ENCODE measurements at places on chromosomes 4 and X.

- DNase-seq: no peak
Measured at GRCh38 chr4:124703154-124703553, 9.4 kb downstream of the ANKRD50 start.

DNA sequence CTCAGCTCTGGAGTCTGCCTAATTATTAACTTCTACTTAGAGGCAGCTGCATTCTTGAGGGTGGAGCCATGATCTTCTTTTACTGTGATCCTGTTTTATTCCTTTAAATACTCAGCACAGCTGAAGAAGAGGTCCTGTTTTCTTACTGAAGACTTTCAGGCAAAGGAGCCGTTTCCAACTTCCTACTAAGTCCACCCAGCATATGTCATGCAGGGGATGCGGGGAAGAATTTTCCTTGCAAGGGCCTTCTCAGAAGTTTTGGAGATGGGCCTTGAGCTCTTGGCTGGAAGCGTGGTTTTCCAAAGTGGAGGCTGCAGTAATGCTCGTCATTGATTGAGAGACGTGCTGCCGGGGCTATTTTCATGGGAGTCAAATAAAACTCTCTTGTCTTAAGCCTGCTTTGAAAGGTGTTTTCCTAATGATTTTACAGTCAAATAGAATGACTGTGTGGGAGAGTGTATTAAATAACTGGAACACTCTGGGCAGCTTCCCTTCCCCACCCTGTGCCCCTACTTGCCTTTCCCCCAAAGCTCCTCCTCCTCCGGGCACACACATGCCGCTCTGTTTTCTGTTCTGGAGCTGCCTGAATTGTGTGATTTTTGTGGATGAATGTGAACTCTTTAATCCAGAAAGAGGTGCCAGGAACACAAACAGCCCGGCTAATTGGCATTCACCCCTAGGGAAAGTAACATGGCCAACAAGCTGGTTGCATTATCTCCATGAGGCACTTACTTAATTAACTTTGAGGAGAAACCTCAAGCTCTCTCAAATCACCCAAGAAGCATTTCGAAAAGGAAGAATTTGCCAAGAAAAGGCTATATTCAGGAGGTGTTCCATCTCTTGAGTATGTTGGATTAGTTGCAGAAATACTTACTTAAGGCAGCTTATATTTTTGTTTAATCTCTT is 28.1 kb downstream of the FGF2 start:
- DNase-seq: no peak

GRCh38 chrX:42437211-42437610 is 340.8 kb downstream of the PPP1R2C start:
- no peak for DNase-seq

DNA sequence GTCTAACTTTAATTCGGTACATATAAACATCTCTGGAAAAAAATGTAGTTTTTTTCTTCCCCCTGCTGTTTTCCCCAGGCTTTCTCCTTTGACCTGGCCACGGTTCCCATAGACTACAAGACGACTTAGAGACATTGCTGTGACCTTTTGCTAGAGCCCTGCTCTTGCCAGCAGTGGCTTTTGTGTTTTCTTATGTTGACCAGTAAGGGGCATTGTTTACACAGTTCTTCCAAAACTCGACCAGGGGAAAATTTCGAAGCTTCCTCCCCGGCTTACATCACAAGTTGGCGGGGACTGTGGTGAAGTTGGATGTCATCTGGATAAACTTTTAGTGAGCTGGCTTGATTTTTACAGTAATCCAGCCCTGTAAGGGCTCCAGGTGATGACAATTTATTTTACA is 9.3 kb downstream of the CCDC160 start:
- no peak for DNase-seq

GRCh38 chr4:73998040-73999011 is at the start of gene CXCL5:
Gene CXCL5 (minus strand): TSS chr4:73998677. CDS start chr4:73998581, 96 bp downstream.
- no peak for DNase-seq

DNA sequence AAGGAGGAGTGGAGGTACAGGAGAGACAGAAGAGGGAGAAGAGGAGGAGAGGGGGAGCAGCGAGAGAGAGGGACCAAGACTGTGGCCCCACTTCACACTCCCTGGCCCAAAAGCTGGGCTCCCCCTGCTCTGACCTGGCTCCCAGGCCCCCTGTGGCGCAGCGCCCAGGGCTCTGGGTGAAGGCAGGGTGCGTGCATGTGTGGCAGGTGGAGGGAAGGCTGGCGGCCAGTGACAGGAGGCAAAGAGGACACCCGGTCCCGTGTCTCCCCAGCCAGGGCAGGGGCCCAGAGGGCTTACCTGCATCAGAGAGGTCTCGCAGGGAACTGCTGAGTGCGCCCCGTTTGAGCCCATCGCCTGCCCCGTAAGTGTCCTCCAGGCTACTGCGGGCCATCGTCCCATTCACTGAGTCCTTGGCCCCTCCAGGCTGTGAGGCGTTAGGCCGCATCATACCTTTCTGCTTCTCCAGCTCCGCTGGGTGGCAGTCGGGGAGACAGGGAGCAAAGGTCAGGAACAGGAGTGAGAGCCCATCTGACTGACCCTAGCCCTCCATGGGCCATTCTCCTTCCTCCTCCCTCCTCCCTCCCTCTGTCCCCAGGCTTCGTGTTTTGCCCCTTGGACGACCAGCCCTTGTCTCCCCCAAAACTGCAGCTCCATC is 11.1 kb upstream of the KDM5C start:
- no peak for DNase-seq

- DNase-seq: no peak
Measured at GRCh38 chr4:147104768-147105167, 159.1 kb upstream of the TTC29 start.

GRCh38 chr4:83356899-83357661 is 22.4 kb upstream of the HPSE start:
- DNase-seq: no peak

- DNase-seq: no peak
Measured at GRCh38 chr4:72375073-72375736, 193.8 kb downstream of the ADAMTS3 start.

DNA sequence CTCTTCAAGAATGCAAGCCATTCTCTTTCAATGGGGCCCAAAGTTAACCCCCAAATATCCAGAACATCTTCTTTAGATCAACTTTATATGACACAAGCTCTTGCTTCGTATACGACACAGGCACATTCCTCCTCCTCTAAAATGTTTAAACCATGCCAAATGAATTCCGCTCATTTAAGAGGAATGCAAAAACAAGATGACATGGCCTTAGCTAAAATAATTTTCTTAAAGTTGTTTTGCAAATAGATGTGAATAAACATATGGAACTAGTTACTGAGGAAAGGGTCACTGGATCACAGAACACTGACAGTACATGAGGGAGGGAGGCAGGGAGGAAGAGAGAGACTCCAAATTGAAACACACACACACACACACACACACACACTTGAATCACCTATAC is 97.4 kb downstream of the RASL11B start:
- no peak for DNase-seq

GRCh38 chrX:15271757-15272156 is 1.9 kb upstream of the ASB9 start:
- DNase-seq: no peak

DNA sequence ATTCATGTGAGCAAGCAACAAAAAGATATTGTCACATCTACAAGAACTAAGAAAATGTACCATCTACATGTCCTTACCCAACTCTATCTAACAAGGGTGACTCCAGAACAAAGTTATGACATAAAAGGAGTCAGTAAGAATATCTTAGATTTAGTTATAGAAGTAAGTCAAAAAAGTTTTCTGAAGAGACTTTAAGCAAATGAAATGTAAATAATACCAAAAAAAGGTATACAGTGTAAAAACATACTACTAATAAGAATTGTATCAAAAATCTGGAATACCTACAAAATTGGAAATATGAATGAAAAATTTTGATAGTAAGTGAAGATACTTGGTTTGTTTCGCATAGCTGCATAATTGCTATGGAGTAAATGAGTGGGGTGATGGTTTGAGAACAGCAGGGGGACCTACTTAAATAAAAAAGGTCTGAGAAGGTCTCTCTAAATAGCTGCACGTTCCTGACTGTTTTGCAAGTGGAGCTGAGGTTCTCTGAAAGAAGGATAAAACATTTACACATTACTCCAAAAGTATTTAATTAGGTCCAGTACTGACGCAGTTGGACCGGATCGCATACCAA is 51.0 kb upstream of the ENPP6 start:
- DNase-seq: no peak

- no peak for DNase-seq
Measured at GRCh38 chr4:139857021-139857420, 191.4 kb downstream of the MGST2 start.

GRCh38 chr4:41713768-41714167 is 34.8 kb downstream of the PHOX2B start:
- DNase-seq: no peak

DNA sequence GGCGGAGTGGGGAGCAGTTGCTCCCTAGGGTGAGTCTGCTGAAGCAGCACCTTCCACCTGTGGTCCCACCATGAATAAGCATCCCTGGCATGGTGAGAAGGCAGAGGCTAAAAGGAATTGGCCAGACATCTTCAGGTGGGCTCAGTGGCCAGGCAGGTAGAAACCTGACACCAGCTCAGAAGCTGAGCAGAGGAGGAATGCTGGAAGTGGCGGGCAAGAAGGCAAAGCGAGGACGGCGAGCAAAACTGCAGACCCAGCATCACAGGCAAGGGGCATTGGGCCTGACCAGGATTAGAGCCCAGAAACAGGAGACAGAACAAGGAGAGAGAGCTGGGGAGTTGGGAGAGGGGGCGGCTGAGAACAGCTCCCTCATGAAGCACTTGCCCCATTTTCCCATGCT is 25.3 kb downstream of the TSC22D3 start:
- no peak for DNase-seq

DNA sequence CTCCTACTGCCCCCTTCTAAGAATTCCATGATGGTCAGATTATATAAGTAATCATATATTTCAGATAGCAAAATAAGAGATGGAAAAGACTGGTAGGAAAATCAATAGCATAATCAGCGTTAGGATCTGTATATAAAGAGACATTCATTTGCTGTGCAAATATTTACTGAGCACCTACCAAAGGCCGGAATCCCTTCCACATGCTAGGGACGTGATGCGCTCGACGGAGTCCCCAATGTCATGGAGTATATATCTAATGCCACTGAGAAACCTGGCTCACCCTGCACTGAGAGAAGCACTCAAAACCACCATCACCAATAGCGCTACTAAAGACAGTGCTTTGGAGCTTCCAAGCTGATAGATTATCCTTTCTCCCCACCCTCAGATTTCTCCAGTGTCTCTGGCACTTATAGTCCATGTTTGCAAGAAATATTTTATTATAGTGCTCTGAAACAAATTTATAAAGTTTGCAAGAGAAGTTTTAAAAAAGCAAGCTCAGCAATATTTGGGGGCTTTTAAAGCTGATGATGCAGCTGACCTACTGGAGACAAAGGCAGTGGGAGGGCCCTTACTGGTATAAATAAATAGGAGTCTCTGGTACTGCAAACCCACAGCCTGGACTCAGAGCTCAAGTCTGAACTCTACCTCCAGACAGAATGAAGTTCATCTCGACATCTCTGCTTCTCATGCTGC is at the start of gene CXCL13:
Gene CXCL13 (plus strand): TSS at position 611 of the 693 bp plus-strand sequence. CDS start 46 bp downstream, at position 657.
- no peak for DNase-seq

DNA sequence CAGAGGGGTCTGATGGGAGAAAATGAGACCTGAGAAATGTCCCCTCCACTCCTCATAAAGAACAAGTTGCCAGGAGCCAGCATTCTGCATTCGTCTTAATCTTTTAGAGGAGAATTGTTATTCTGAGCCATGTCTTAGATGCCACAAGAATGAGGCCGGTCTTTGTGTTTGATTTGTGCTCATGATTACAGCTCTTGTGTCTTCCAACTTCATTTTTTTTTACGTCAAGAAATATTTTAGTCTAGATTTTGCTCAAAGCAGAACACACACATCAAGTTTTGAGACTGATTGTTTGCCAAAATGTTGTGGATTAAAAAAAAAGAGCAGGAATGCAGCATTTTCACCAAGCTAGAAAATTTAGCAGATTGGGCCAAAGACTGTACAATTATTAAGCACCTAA is 130.6 kb upstream of the PITX2 start:
- no peak for DNase-seq

- DNase-seq: no peak
Measured at GRCh38 chrX:45295259-45295986, 94.7 kb upstream of the DIPK2B start.

GRCh38 chr4:129839687-129840086 is 743.7 kb downstream of the C4orf33 start:
- DNase-seq: no peak

DNA sequence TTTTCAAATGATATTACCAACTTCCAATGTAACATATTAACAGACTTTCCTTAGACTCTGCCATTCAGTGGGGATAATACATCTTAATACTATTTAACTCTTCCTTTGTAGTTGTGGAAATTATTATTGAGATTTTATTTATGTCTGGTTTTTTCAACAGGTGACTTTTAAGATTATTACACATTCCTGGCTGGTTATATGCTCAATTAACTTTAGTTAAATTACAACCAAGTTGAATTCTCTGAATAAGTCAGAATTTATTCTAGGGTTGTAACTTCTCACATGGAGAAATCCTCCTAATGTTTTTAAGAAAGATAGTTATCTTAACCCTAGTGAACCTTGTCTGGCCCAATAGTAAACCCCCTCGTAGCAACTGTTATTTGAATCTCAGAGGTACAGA is 107.3 kb downstream of the SLC10A6 start:
- DNase-seq: no peak

- DNase-seq: no peak
Measured at GRCh38 chr4:77617203-77617602, 11.6 kb downstream of the CXCL13 start.

DNA sequence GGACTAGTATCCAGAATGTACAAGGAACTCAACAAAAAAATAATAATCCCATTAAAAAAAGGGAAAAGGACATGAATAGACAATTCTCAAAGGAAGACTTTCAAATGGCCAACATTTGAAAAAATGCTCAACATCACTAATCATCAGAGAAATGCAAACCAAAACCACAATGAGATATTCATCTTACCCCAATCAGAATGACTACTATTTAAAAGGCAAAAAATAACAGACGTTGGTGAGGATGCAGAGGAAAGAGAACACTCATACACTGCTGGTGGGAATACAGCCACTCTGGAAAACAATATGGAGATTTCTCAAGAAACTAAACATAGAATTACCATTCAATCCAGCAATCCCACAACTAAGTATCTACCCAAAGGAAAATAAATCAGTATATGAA is 133.1 kb downstream of the KDR start:
- DNase-seq: no peak

GRCh38 chrX:124228849-124229248 is 103.6 kb upstream of the TEX13D start:
- no peak for DNase-seq

GRCh38 chr4:150181536-150181935 is 103.3 kb downstream of the DCLK2 start:
- DNase-seq: no peak

DNA sequence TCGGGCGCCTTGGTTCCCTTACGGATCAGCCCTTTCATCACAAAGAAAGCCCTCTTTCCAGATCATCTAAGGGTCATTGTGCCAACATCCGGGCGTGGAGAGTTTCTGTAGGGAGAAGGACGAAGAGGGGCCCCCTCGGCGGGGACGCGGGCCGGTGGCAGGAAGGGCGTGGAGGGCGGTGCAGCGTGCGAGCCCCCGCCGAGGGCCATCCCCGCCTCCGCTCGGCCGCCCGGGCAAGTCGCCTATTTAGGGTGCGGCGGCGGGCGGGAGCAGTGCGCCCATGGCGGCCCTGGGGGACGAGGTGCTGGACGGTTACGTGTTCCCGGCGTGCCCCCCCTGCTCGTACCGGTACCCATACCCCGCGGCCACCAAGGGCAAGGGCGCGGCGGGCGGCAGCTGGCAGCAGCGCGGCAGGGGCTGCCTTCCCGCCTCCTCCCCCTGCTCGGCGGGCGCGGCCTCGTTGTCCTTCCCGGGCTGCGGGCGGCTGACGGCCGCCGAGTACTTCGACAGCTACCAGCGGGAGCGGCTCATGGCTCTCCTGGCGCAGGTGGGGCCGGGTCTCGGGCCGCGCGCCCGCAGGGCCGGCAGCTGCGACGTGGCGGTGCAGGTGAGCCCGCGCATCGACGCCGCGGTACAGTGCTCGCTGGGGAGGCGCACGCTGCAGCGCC is at the start of gene ZAR1:
Gene ZAR1 (plus strand): TSS at position 241 of the 668 bp plus-strand sequence. CDS start 40 bp downstream, at position 281.
- DNase-seq: no peak

All from NCI-H2171 (cell line).